ENCODE measurements at places on chromosomes 2 and 18. TPM values are rescaled to one million over a fixed set of nuclear protein-coding genes. Genes with fewer than 3 reads are reported as not detected.

Gene EMILIN1
- polyA plus RNA-seq = 0.46 TPM

Gene ZNG1B
- 48.3 TPM for polyA plus RNA-seq

Gene CCDC178
- not detected for polyA plus RNA-seq

Gene TET3
- 4.5 TPM for polyA plus RNA-seq

Gene SIX3
- polyA plus RNA-seq = 0.73 TPM

Gene TNFAIP6
- polyA plus RNA-seq = 4.1 TPM

Gene MC5R
- polyA plus RNA-seq = not detected

Gene DNAJC27
- 2.3 TPM for polyA plus RNA-seq

Gene CMPK2
- polyA plus RNA-seq = 0.41 TPM

Gene POU3F3
- not detected for polyA plus RNA-seq

Gene MYO7B
- 0.08 TPM for polyA plus RNA-seq

Gene NCKAP5
- 4.1 TPM for polyA plus RNA-seq

GRCh38 chr2:67259556-67260342, 137.4 kb upstream of the ETAA1 start:
- DNase-seq = peak; percentile 8

DNA sequence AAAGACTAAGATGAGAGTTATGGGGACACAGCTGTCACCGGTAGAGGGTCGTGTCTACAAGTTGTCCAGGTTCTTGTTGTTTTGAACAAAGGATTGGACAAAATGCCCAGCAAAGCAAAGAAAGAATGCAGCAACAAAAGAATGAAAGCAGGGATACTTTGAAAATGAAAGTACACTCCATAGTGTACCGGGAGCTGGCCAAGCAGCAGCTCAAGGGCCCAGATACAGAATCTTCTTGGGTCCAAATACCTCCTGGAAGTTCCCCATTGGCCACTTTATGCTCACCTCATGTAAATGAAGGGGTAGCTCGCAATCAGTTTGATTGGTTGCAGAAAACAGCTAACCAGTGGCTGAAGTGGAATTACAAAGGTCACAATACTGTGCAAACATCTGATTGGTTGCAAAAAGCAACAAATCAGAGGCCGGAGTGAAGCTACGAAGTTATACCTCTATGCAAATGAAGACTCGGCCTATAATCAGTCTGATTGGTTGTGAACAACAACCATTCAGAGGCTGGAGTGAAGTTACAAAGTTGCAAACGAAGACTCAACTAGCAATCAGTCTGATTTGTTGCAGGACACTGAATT, 474.9 kb upstream of the TMEFF2 start:
- peak; percentile 6 for DNase-seq

GRCh38 chr2:23221901-23222300, 163.1 kb upstream of the KLHL29 start:
- DNase-seq = no peak

DNA sequence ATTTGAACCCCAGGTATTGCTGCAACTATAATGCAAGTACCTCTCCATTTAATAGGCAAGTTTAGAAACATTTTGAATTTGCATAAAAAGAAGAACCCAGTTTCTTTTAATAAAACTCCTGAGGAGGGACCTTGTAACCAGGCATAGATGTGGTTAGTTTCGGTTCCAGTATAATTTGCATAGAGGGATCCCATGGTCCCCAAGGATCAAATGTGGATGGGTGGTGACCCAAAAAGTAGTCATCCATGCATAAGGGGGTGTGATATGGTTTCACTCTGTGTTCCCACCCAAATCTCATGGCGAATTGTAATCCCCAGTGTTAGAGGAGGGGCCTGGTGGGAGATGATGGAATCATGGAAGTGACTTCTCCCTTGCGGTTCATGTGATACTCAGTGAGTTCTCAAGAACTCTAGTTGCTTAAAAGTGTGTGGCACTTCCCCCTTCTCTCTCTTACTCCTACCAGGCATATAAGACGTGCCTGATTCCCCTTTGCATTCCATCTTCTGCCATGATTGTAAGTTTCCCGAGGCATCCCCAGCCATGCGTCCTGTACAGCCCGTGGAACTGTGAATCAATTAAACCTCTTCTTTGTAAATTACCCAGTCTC, 40.2 kb upstream of the SKA1 start:
- DNase-seq = no peak

- DNase-seq = no peak
Observed at GRCh38 chr2:234521536-234521935, 24.7 kb upstream of the ARL4C start.

DNA sequence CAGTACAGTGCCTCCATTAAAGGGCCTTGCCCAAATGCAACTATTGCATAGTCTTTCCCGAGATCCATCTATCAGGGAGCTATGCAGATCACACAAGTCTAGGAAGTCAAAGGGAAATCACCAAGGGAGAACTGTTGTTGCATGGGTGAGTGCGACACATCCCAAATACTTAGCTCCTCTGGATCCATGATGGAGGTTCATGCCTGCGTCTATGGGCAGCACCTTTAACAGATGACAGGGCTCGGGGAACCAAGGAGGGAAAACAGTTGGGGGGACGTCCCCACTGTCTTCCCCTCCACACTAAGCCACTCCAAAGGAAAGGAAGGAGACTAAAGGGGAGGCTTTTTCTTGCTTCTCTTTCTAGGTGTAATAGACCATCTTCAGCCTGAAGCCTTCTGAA, 552.8 kb upstream of the PKDCC start:
- DNase-seq = peak; percentile 9

GRCh38 chr18:50080932-50081560, 113.9 kb downstream of the MYO5B start:
- DNase-seq = no peak

- no peak for DNase-seq
Observed at GRCh38 chr18:37453752-37454151, 111.8 kb downstream of the CELF4 start.

DNA sequence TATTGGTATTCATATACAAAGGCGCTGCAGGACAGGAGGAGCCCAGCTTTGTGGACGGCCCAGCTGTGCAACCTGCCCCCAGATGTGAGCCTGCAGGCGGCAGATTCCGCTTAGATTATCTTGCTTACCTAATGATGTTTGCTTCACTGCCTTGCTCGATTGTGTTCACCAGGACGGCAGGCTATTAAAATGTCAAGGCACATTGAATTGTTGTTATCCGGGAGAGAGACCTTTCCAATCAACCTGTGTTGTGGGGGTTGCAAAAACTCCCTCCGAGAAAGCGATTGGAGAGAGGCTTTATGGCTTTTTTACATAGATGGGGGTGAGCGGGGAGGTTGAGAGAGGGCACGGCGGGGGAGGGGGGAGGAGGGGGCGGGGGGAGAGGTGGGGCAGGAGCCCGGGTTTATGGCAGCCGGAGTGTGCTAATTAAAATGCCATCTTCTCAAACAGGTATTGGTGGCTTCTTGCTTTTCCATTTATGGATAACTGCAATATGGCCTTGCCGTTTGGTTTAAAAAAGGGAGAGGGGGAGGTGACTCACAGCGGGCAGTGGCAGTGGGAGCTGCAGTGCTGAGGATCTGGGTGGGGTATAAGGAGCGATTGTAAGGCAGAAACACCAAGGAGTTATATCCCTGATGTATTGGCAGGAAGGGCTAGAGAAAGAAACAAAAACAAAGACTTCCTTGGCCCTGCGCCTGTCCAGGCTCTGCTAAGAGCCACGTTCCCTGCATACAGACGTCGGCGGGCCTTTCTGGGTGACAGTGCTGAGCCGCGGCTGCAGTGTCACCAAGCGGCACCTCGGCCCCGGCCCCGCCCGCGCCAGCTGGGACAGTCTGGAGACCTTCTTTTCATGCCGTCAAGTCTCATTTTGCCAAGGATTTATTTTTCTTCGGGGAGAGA, 97.2 kb downstream of the INSIG2 start:
- DNase-seq = peak; percentile 37

- no peak for DNase-seq
Observed at GRCh38 chr2:204608237-204608939, 63.1 kb downstream of the PARD3B start.

GRCh38 chr2:237132799-237133198, 47.1 kb downstream of the COPS8 start:
- peak; percentile 72 for DNase-seq

- DNase-seq = no peak
Observed at GRCh38 chr2:69104261-69104660, 91.3 kb downstream of the ANTXR1 start.

DNA sequence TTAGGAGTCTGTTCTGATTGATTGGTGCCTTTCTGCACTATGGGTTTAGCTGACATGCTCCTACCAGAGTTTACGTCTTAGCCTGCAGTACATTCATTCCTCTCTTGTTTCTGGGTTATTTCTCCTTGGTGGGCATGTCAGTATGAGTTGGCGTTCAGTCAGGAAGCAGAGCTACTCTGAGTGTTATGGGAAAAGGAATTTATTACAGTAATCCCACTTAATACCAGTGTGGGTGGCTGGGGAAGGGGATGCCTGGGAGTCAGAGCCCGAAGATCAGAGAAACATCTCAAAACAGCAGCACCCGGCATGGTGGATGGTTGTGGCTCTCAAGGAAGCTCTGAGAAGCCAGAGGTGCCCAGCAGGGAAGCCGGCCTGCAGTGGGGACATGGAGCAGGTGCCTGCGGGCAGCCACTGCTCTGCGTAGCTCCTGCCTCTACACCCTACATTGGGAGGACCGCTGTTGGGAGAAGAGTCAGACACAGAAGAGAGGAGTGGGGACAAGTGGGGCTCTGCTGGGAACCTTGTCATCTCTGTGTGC, 48.9 kb downstream of the RAB31 start:
- no peak for DNase-seq

DNA sequence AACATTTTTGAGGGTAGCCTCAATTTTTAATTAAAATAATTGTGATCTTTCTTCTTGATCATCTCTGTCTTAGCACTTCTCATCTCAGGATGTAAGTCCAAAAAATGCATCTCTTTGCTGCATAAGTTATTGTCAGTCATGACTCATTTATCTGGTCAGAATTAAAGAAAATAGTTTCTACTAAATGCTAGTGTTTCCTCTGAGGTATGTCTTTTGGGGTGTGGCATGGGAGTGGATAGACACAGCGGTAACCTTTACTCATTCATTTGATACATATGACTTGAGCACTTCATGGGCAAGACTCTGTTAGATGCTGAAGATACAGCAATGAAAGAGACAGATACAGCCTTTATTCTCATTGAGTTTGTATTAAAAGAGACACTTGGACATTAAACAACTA, 284.7 kb downstream of the IRS1 start:
- peak; percentile 84 for DNase-seq

DNA sequence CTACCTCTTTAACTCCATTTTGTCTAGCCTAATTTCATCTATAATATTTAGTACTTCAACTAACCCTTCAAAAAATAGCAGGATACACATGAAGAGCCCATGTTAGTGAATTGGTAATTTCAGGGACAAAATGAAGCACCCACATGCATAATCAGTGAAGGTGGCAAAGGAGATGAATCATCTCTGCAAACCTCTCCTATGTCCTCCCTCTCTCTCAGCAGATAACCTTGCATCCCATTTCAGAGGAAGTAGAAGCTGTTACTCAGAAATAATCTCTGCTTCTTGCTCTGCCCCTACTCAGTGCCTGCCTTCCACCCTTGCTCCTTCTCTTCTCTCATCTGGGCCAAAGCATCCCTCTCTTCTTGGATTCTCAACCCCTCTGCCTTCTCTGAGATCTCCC, 60.2 kb upstream of the CAVIN2 start:
- DNase-seq = no peak

DNA sequence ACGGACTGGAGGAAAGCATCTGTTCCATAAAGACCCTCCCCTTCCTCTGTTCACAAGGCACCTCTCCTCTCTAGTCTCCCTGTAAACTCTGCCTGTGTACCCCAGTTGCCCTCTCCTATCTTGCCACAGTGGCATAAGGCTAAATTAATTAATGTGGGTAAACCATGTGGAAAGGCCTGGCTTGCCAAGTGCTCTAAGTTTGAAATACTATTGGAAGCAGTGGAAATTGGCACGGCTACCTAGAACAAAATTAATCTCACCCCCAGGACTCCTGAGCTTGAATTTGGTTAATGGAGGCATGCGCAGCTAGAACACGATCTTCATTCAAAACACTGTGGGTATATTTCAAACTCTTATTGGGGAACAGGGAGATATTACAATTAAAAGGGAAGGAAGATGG, 19.2 kb upstream of the SLC14A2 start:
- no peak for DNase-seq

- no peak for DNase-seq
Observed at GRCh38 chr18:8976606-8977005, 125.9 kb upstream of the NDUFV2 start.

- no peak for DNase-seq
Observed at GRCh38 chr2:135904341-135904989, 28.2 kb upstream of the MCM6 start.

- no peak for DNase-seq
Observed at GRCh38 chr18:65523461-65523860, 227.4 kb upstream of the CDH7 start.

- DNase-seq = no peak
Observed at GRCh38 chr2:56167616-56168562, 15.9 kb upstream of the CCDC85A start.

GRCh38 chr2:127650041-127650784, 4.3 kb downstream of the GPR17 start:
- DNase-seq = no peak

DNA sequence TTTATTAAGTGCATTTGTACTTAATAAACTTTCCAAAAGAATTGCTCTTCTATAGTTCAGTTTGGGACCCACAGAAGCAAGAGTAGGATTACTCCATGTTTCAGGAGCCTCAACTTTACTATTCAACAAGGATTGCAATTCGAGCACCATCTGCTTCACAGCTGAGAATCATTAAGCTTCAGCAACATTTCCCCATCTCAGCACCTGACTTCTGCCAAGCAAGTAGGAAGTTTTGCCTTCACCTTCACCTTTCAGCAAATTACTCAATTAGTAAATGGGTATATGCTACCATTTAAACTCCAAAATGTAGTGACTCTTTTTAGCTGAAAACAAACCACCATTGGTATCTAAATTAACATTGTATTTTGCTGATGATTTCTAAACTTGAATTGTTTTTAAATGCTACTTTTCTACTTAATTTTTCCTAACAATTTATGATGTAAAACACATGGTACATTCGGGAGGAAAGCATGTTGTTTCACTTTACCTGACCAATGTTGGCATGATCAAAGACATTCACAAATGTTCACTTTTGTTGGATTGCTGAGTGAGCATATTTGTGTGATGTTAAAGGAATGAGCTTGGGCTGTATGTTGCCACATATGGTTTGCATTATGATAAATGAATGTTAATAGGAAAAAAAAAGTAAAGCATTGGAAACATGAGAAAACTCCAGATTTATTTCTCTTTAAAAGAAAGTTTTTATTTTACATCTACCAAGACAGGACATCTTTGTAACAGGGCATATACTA, 159.2 kb downstream of the GULP1 start:
- DNase-seq = no peak

DNA sequence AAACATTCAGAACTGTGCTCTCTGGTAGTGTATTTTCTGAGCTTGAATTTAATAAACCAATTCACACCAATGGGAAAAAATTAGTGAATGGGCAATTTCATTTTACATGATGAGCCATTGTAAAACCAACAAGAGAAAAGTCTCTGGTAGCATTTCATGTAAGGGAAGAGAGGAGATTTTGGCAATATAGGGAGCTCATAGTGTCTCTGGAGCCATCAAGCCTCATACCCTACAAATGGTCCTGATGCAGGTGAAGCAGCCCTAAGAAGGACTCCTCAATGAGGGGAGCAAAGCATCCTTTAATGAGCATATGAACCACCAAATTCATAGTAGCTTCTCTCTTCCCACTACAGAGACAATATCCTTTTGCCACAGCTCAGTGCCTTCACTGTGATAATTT, 373.0 kb downstream of the RIT2 start:
- no peak for DNase-seq

GRCh38 chr2:64374686-64375085, 79.3 kb upstream of the LGALSL start:
- DNase-seq = no peak
